ENCODE measurements at places on chromosomes 2 and 18.

DNA sequence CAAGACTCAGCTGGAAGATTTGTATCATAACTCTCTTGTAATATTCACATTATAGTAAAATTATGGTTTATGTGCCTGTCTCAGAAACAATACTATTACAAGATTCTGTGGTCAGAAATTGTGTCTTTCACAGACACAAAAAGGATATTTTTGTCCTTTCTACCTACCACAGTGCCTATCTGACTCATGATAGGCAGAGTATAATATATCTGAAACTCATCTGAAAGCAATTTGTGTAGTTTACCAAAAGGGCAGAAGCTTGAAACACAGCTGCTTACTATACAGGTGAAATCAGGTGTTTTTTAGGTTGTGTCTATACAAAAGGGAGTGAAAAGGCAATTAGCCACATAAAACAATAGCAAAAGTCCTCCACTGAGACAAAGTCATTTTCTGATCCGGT, 10.9 kb downstream of the TMEM200C start:
- no peak for DNase-seq

GRCh38 chr2:24920098-24920808, at the start of gene ADCY3:
ADCY3 (minus strand) TSS chr2:24920237; CDS start chr2:24918987, 1,250 bp downstream.
- DNase-seq = peak; percentile 67

DNA sequence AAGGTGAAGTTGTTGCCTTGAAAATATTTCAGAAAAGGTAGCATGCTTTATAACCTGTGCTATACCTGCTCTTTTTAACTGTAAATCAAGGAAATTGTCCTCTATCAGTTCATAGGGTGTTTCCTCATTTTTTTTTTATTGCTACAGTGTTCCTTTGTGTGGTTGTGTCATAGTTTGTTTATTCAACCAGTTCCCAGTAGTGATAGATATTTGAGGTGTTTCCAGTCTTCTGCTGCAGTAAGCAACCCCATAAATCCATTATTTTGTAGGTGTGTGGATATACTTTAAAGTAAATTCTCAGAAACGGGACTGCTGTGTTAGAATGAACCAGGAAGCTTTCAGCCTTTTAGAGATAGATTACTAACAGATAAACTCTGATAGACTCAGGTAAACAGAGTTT, 39.6 kb downstream of the SEMA4F start:
- no peak for DNase-seq

GRCh38 chr2:71583876-71584275, 130.5 kb downstream of the DYSF start:
- DNase-seq = no peak

DNA sequence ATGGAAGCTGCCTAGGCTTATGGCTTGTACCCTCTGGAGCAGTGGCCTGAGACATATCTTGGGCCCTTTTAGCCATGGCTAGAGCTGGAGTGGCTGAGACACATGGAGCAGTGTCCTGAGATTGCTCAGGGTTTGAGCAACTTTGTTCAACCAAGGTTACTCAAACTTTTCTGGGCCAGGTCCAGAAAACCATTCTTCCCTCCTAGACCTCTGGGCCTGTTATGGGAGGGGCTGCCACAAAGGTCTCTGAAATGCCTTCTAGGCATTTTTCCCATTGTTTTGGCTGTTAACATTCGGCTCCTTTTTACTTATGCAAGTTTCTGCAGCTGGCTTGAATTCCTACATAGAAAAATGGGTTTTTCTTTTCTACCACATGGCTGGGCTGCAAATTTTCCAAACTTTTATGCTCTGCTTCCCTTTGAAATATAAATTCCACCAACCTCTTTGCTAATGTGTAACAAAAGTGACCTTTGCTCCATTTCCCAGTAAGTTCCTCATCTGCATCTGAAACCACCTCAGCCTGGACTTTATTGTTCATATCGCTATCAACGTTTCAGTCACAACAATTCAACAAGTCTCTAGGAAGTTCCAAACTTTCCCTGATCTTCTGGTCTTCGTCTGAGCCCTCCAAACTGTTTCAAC, 84.9 kb upstream of the MAP4K3 start:
- DNase-seq = no peak

GRCh38 chr18:33755931-33756560, 178.0 kb downstream of the ASXL3 start:
- DNase-seq = no peak

GRCh38 chr2:144132357-144132756, 387.6 kb downstream of the ZEB2 start:
- no peak for DNase-seq

- DNase-seq = no peak
Observed at GRCh38 chr2:170371231-170371998, 193.5 kb downstream of the MYO3B start.

- DNase-seq = no peak
Observed at GRCh38 chr2:130728549-130729316, at the start of gene GPR148. GPR148 (plus strand) TSS chr2:130729070; CDS start chr2:130729152, 82 bp downstream.

- DNase-seq = no peak
Observed at GRCh38 chr2:181788897-181789555, 102.5 kb upstream of the ITPRID2 start.

DNA sequence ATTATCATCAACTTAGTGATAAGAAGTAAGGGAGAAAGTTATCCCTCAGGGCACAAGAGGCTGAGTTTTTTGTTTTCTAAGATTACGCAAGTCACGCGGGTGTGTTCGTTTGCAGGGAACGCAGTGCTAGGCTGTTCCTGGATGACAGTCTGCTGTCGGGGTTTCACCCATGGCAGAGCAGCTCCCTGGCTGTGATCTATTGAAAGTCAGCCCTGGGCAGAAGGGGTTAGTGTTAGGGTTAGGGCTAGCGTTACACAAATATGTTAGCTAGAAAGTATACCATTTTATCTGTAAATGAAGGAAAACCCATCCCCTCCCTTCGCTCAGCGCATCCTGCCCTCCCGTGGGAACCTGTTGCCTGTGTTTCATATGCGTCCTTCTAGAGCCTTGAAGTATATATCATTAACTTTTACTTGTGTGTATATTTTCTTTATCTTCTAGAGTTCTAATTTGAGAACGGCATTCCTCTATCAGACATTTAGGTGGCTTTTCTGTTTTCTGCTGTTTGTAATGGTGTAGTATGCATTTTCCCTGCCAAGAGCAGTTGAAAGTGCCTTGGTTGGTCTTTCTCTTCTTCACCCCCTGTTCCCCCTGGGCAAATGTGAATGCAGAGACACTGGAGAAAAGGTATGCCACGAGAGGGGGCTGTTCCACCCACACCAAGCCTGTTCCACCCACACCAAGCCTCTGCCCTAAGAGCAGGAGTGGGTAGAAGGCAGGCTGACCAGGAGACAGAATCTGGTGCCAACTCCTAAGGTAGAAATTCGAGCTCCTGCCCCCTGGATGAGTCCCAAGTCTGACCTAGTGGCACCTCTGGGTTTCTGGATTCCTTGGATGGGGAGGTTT, 47.0 kb downstream of the ARMC9 start:
- no peak for DNase-seq

DNA sequence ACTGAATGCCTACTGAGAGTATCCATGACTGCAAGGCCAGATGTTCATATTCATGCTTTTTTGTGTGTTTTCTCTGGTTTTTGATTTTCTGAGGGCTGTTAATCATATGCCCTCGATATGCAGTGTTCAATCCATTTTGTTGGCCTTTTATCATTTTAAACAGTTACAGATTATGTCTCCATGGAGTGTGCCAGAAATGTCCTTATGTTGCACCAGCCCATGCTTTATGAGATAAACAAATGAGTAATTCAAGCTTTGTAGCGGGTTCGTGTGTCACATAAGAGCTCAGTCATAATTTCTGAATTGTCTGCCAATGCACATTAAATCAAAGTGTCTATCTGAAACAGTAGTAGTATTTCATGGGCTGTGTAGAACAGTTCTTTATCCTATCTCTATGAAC, 583.0 kb downstream of the THSD7B start:
- DNase-seq = no peak
